ENCODE measurements at places on chromosomes 3 and 15. TPM values are rescaled to one million over a fixed set of nuclear protein-coding genes. Genes with fewer than 3 reads are reported as not detected.

- DNase-seq = no peak
These were observed 7.9 kb downstream of the KBTBD8 start for GRCh38 chr3:67005974-67006373.

GRCh38 chr3:48679411-48680391, 6.0 kb downstream of the NCKIPSD start:
- no peak for DNase-seq

DNA sequence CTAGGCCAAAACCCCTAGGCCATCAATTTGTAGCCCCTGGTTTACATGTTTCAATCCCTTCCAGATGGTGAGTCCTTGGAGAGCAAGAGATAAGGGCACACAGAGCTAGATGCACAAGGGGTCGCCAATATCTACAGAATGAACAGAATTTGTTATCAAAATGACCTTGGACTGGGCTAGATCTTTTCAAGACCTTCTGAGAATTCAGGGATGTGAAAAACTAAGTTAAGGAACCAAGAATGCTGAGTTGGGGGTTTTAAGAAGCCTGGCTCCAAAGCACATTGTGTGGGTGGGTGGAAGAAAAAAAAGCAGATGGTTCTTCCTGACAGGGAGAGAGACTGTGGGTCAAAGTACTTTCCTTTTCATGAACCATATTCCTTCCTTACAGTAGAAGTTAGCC, 10.2 kb downstream of the CDCP1 start:
- DNase-seq = no peak

GP9 gene
- total RNA-seq = not detected

GRCh38 chr3:49294343-49294742, 17.3 kb upstream of the C3orf62 start:
- DNase-seq = no peak

DNA sequence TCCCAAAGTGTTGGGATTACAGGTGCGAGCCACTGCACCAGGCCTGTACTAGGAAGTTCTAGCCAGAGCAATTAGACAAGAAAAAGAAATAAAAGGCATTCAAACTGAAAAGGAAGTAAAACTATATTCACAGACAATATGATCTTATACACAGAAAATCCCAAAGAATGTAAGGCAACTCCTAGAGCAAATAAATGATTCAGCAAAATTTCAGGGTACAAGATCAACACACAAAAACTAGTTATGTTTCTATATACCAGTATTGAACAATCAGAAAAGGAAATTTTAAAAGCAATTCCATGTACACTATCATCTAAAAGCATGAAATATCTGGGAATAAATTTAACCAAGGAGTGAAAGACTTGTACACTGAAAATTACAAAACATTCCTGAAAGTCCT, 180.6 kb downstream of the PDE8A start:
- DNase-seq = no peak

OR4M2 gene
- not detected for total RNA-seq

GPR149 gene
- not detected for total RNA-seq

DNA sequence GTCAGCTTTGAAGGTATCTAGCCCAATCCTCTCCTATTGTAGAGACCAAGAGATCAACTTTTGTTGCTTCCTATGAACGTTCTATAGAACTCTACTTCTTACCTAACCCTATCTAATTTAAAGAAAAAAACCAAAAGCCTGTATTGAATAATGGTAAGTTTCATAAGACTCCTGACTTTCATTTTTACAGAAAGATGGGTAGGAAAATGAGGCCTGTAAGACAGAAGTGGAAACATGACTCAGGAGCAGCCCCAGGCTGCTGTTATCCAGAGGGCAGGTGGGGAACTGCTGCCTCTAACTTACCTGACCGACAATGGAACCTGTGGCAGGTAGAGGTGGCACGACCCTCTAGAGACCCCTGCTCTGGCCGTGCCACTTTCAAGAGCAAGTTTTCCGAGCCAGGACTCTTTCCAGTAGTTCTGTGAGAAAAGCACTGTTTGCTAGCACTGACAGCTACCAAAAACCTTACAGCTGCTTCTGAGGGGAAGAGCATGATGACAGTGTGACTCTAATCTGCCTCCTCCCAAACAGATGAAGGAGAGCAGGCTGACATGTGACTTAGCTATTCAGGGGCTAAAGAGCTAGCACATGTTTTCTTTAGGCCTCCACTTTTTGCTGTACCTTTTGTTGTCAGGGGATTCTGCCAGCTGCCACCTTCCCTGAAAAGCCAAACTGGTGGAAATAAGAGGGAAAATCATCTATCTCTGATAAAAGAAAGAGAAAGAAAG, 17.5 kb downstream of the POPDC2 start:
- no peak for DNase-seq
